ENCODE measurements at places on chromosomes 2 and 18.

- H3K27me3 ChIP-seq: no peaks in the 10 kb centered on the region
- H3K4me1 ChIP-seq: no peaks in the 10 kb centered on the region
- H3K4me3 ChIP-seq: no peak overlapping the region
- no peak for DNase-seq
- no peaks in the 10 kb centered on the region for H3K36me3 ChIP-seq
These were observed 308.1 kb downstream of the ZEB2 start for GRCh38 chr2:144211826-144212225.

- DNase-seq: no peak
- H3K4me1 ChIP-seq: no peaks in the 10 kb centered on the region
- no peaks in the 10 kb centered on the region for H3K36me3 ChIP-seq
- no peak overlapping the region for H3K4me3 ChIP-seq
- no peak overlapping the region for H3K27ac ChIP-seq
- H3K27me3 ChIP-seq: no peaks in the 10 kb centered on the region
These were observed 67.2 kb downstream of the SMAD4 start for GRCh38 chr18:51097021-51097822.

- no peaks in the 10 kb centered on the region for H3K27me3 ChIP-seq
- H3K27ac ChIP-seq: no peak overlapping the region
- no peaks in the 10 kb centered on the region for H3K4me1 ChIP-seq
- H3K4me3 ChIP-seq: no peak overlapping the region
- DNase-seq: no peak
These were observed 601.1 kb downstream of the ARHGAP15 start for GRCh38 chr2:143730155-143730952.

DNA sequence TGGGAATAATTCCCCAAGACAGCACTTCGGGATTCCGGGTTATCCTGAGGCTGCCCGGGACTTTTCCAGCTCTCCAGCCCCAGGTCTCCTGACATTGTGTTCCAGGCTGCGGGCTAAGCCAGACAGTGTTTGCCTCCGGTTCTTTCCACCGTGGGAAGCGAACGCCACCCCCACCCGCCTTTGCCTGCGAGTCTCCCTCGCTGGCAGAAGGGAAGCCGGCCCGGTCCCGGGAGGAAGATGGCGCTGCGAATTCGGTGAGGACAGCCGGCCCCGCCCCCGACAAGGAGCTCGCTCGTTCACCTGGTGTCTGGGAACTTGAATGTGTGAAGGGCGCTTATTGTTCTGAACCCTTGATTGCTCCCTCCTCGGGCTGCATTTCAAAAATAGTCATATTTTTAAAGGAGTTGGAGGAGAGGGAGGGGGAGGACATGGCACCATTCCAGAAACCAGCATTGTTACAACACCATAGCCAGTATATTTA lies 2.9 kb downstream of the LRATD1 start:
- peak overlapping the region; percentile 70 for H3K4me3 ChIP-seq
- H3K4me1 ChIP-seq: no peaks in the 10 kb centered on the region
- H3K36me3 ChIP-seq: no peaks in the 10 kb centered on the region
- H3K27me3 ChIP-seq: no peaks in the 10 kb centered on the region
- DNase-seq: peak; percentile 89

- H3K27me3 ChIP-seq: no peaks in the 10 kb centered on the region
- H3K36me3 ChIP-seq: no peaks in the 10 kb centered on the region
- no peak for DNase-seq
- H3K4me1 ChIP-seq: no peaks in the 10 kb centered on the region
- no peak overlapping the region for H3K4me3 ChIP-seq
These were observed 304.6 kb upstream of the LYPD1 start for GRCh38 chr2:132974467-132975095.

Measured in colonic mucosa (tissue), 4 donors.